Chondrocyte (in vitro differentiated cells): ENCODE measurements at places on chromosomes 4 and X.

DNA sequence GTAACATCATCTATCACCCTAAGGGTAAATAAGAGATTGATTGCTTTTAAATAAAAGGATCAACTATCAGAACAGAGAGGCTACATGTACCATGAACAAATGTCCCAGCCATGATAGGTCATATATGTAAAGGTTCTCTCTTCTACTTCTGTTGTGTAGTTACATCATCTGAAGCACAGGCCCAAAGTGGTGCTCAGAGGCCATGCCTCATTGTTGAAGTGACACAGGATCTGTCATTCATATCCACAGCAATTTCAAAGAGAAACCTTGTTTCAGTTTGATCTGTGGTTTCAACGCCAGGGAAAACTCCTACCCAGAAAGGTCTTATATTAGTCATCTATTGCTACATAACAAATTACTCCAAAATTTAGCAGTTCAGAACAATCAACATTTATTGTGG lies 269.2 kb upstream of the MAOA start:
- H3K4me3 ChIP-seq, result no peak overlapping the region
- no peak overlapping the region for H3K27ac ChIP-seq
- no peaks in the 10 kb centered on the region for H3K4me1 ChIP-seq
- no peak for DNase-seq
- H3K27me3 ChIP-seq, result no peaks in the 10 kb centered on the region
- H3K36me3 ChIP-seq, result no peaks in the 10 kb centered on the region

GRCh38 chrX:66020631-66021334 lies 19.1 kb downstream of the VSIG4 start:
- H3K27ac ChIP-seq, result no peak overlapping the region

DNA sequence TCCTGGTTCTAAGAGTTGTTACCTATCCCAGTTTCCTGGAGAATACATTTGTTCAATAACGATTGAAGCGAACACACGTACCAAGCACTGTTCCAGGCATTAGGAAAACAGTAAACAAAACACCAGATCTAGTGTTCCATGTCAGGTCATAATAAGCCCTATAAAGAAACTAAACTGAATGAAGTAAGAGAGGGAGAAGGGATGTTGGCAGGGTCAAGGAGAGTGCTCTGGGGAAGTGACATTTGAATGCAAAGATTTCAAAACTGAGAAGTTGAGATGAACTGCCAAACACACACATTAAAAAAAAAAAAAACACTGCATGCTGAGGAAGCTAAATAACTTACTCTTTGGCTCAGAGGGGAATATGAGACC lies 14.4 kb upstream of the ENAM start:
- H3K27ac ChIP-seq, result no peak overlapping the region
- no peak for DNase-seq
- no peaks in the 10 kb centered on the region for H3K4me1 ChIP-seq
- no peak overlapping the region for H3K4me3 ChIP-seq

DNA sequence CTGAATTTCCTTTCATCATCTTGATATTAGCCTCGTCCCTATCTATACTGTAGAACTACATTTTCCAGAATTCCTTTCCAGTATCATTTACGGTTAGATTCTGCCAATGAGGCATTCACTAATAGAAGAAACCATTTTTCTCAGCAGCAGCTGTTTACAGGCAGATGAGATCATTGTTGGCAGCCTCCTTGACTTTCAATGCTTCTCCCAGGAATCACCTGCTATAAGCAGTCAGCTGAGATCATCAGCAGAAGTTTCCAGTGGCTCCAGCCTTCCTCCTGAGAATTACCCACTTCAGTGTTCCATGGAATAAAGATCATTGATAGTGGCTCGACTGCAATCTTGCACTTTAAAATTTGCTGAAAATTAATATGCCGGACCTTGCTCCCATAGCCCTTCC lies 157.3 kb upstream of the TET2 start:
- no peak for DNase-seq
- H3K36me3 ChIP-seq, result peaks cover under 1% of the 10 kb centered on the region
- H3K4me3 ChIP-seq, result no peak overlapping the region
- H3K27ac ChIP-seq, result no peak overlapping the region
- H3K27me3 ChIP-seq, result peaks cover 5% of the 10 kb centered on the region
- H3K4me1 ChIP-seq, result no peaks in the 10 kb centered on the region

- no peak overlapping the region for H3K4me3 ChIP-seq
- no peaks in the 10 kb centered on the region for H3K4me1 ChIP-seq
- H3K27me3 ChIP-seq, result no peaks in the 10 kb centered on the region
- H3K36me3 ChIP-seq, result no peaks in the 10 kb centered on the region
- no peak overlapping the region for H3K27ac ChIP-seq
These were observed 334.5 kb downstream of the GPAT3 start for GRCh38 chr4:83870328-83870950.

- H3K27me3 ChIP-seq, result no peaks in the 10 kb centered on the region
- peaks cover 15% of the 10 kb centered on the region for H3K36me3 ChIP-seq
- DNase-seq, result no peak
- H3K4me3 ChIP-seq, result peak within 1 kb of the TSS; percentile 97
These were observed at the start of gene ARSJ for GRCh38 chr4:113979148-113979904. Gene ARSJ (minus strand): TSS chr4:113979647. CDS start chr4:113978834, 813 bp downstream.

DNA sequence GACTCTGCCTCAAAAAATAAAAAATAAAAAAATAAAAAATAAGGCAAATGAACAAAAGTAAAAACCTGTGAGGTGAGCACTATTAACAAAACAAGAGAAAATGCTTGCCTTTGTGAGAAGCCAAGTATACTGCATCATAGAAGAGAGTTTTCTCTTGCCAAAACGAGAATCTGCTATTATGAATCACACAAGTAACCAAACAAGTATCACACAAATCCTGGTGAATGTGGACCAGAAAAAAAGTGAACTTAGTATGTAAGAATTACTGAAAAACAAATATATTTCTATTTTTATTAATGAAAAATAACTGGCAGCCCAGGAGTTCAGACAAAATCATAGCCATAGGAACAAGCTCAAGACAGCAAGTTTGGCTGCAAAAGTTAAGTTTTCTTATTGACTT lies 193.5 kb downstream of the PDGFC start:
- H3K27ac ChIP-seq, result peak overlapping the region; percentile 91
- peaks cover 4% of the 10 kb centered on the region for H3K36me3 ChIP-seq
- H3K4me3 ChIP-seq, result no peak overlapping the region
- H3K4me1 ChIP-seq, result peaks cover 86% of the 10 kb centered on the region
- no peaks in the 10 kb centered on the region for H3K27me3 ChIP-seq

- no peak overlapping the region for H3K27ac ChIP-seq
- DNase-seq, result no peak
- no peak overlapping the region for H3K4me3 ChIP-seq
- peaks cover 11% of the 10 kb centered on the region for H3K27me3 ChIP-seq
- no peaks in the 10 kb centered on the region for H3K4me1 ChIP-seq
These were observed 789.0 kb downstream of the TECRL start for GRCh38 chr4:63620271-63620670.

DNA sequence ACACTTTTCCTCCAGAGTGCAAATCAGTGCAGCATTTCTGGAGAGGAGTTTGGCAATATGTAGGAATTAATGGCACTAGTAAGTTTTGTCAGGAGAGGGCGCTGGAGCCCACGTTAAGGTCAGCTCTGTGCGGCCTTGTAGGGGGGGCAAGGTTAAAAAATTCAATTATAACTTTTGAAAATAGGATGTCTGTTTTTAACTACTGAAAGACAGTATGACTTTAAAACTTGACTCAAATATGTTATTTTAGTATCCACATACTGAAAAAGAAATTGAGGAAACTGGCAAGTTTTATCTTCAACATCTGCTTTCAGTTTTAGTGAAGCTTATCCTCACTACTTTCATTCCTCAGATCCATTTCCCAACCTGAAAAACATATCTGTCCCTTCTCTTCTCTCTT lies 30.9 kb upstream of the HSD17B13 start:
- no peaks in the 10 kb centered on the region for H3K27me3 ChIP-seq
- DNase-seq, result no peak

DNA sequence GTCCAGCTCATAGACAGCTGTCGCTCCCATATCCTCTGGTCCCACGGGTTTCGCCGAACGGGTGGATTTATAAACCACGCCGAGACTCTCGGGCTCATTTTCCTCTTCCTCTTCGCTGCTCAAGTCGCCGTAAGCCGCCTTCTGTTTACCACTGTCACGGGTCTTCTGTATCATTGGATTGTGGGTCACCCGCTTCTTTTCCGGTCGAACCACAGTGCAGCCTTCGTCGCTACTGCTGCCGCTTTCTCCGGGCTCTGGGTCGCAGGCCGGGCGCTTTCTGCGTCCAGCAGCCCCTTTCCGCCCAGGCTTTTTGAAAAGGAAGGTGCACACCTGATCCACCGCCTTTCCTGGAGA lies 311 bp downstream of the RNF113A start:
- H3K4me1 ChIP-seq, result peaks cover 18% of the 10 kb centered on the region
- H3K4me3 ChIP-seq, result peak overlapping the region; percentile 86
- H3K27me3 ChIP-seq, result no peaks in the 10 kb centered on the region
- peak overlapping the region; percentile 96 for H3K27ac ChIP-seq
- peaks cover 1% of the 10 kb centered on the region for H3K36me3 ChIP-seq

- DNase-seq, result no peak
- H3K4me1 ChIP-seq, result peaks cover 15% of the 10 kb centered on the region
- no peak overlapping the region for H3K4me3 ChIP-seq
- H3K36me3 ChIP-seq, result no peaks in the 10 kb centered on the region
These were observed 24.9 kb upstream of the ANXA5 start for GRCh38 chr4:121721700-121722099.

DNA sequence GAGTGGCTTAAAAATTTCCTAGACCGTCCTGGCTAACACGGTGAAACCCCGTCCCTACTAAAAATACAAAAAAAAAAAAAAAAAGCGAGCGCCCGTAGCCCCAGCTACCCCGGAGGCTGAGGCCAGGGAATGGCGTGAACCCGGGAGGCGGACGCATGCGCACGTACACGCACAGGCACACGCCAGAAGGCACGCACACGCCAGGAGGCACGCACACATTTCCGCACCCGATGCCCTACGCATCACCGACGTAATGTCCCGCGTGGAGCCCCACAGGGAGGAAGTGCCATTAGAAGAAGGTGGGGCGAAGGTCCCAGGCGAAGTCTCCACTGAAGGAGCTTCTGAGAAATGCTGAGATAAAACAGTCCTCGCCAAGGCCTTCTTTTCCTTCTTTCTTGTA lies 41.4 kb downstream of the NLGN4X start:
- DNase-seq, result no peak
- peaks cover 3% of the 10 kb centered on the region for H3K4me1 ChIP-seq
- H3K27ac ChIP-seq, result no peak overlapping the region
- H3K4me3 ChIP-seq, result no peak overlapping the region
- H3K27me3 ChIP-seq, result no peaks in the 10 kb centered on the region
